Renal pelvis (tissue), 12 donors: ENCODE measurements at places on chromosomes 2 and 18. TPM values are rescaled to one million over a fixed set of nuclear protein-coding genes. Genes with fewer than 3 reads are reported as not detected.
A peak's percentile ranks its signal among the peaks of the same experiment; 100 is the strongest.

The ANKRD23 gene
- 3.9 TPM for polyA plus RNA-seq

GRCh38 chr2:232097260-232097659 lies 135.7 kb downstream of the DIS3L2 start:
- DNase-seq = no peak

GRCh38 chr18:406677-407076 lies 93.8 kb downstream of the COLEC12 start:
- no peak for DNase-seq

GRCh38 chr2:13030606-13031005 lies 313.9 kb downstream of the TRIB2 start:
- no peak for DNase-seq

- no peak for DNase-seq
Measured at GRCh38 chr2:215615067-215615802, 179.4 kb upstream of the FN1 start.

GRCh38 chr18:55088000-55088401 lies 128.7 kb upstream of the CCDC68 start:
- no peak for DNase-seq

The MAP3K19 gene
- 0.36 TPM for polyA plus RNA-seq

DNA sequence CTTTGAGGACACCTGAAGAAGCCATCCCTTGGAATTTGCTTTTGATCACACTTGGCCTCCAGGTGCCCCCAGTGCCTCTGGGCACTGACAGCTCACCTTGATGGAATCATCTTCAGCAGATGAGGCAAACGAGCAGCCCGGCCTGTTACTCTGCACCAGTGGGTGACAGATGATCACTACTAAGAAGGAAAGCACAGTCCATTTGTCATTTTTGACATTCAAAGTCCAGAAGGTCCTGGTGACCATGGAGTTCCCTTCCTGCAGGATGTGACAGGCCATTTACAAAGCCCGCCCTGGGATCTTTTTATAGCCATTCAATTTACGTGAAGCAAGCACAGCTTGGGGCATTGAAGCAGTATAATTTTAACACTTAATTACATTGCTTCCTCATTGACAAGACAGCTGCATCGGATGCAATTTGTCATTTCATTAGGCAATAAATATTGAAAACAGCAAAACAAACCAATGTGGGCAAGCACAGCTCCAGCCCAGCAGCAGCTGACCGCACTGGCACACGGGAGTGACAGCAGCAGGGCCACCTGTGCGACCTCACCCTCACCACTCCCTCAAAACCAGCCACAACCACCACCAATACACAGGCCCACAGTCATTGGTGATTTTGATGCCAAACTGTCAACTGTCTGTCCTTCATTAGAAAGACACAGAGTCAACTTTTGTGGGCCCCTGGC lies 76.0 kb upstream of the SLC66A3 start:
- DNase-seq = no peak

DNA sequence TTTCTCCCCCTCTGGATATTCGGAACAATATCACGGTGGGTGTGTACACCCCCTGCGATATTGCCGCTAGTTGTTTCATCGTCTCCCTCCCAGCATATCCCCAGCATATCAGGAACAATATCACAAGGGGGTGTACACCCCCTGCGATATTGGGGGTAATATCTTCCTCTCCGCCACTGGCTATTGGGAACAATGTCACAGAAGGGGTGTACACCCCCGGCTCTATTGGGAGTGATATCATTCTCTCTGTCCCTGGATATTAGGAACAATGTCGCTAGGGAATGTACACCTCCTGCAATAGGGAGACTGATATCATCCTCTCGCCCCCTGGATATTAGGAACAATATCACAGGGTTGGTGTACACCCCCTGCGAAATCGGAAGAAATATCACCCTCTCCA lies 1932.0 kb downstream of the SUCLG1 start:
- peak; percentile 1 for DNase-seq

The OTX1 gene
- not detected for polyA plus RNA-seq
